ENCODE measurements at places on chromosomes 5 and 9.

DNA sequence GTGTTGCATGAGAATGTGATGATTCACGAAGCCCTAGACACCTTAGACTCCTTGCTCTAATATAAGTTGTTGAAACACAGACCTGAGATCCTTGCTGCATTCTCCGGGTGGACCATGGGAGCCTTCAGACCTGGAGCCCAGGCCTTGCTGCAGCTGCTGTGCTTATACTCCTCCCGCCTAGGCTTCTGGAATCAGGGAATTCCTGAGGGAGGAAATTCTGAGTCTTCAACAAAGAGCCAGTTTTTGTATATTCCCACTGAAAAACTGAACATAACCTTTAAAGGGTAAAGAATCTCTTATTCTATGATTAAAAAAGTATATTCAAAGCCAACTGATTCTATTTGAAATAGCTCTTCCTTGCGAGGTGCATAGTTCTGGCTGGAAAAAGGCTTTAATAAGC, 245.1 kb upstream of the ELAVL2 start:
- DNase-seq: no peak

DNA sequence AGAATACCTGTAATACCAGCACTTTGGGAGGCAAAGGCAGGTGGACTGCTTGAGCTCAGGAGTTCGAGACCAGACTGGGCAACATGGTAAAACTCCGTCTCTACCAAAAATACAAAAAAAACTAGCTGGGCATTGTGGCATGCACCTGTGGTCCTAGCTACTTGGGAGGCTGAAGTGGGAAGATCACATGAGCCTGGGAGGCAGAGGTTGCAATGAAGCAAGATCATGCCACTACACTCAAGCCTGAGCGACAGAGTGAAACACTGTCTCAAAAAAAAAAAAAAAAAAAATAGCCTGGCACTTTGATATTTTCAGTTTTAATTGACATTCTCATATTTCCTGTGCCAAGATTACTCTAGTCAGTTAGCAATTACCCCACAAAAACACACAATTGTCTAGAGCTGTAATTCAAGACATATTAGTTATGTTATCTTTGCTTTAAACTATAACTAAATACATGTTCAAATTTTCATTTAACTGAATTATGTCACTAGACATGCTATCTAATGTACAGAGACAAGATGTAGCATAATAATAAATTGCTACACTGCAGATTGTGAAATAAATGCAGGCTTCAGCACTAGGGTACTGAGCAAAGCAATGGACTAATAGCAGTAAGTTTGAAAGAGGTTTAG, 378.2 kb upstream of the GRAMD2B start:
- peak; percentile 1 for DNase-seq

DNA sequence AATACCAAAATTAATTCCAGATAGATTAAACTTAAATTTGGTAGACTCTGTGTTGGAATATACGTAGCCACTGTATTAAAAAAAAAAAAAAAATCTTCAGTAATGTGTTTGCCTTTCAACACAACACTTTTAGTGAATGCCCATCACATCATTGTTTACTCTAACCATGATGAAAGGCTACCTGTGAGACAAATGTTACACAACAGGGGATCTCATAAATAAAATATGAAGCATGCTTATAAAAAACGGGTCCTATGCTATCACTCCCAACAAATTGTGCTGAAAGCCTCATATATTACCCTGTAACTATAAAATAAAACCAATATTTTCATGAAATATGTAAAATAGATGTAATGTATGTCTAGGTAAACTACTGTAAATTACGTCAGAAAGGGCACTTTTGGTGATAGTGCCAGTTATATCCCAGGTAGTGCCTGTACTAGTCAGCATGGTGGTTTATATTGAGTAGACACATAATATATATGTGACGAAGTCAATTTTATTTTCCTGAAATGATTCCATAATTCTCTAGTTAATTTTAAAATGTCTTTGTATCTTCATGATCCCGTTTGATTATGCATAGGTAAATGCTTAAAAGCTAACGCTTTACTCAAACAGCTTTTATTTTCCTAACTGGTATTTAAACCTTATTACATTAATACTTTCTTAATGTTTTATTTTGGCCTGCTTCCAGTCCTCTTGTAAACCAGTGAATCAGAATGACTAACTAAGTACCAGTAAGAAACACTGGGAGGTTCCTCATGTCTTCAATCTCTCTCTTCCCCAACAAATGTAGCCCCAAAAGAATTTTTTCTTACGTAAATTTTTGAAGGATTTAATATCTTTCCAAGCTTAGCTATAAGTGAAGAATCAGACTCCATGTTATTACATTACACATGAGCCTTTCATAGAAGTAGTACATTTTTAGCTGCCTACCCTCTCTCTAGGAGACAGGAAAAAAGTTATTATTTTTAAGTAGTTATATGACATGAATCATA, 420.3 kb downstream of the GABRG2 start:
- DNase-seq: no peak

GRCh38 chr9:73573235-73573634, 421.6 kb downstream of the ANXA1 start:
- peak; percentile 91 for DNase-seq

GRCh38 chr9:20321423-20322082, 300.7 kb downstream of the MLLT3 start:
- DNase-seq: no peak

DNA sequence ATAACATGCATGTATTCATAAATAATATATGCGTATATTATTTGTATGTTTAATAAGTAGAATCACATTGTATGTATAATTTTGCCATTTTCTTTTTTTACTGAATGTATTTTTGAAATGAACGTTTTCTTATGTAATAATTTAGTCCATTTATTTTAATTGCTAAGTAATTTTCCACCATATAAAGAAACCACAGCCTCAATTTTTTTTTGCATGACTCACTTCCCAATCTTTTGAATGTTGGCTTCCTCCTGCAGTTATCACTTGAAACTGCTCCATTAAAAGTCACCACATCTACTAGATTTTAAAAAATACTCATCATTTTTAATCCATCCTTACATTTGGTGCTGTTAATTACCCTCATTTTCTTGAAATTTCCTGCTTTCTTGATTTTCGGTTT, 363.3 kb upstream of the MEF2C start:
- DNase-seq: no peak

DNA sequence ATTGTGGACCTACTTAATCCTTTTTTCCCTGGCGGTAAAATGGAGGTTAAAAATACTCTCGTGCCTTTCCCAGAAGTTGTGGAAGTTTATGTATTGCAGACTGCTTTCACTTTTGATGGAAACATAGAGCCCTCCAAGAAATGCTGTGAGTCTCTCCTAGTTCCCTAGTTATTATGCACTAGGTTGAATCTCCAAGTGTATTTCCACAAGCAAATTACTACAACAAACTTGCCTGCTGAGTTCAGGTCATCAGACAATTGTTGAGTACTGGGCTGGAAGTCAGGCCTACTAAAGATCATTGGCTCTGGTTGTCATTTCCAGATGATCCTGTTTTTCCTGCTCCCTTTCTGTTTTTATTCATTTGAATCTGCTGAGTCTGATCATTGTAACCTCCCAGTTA, 104.1 kb downstream of the CD180 start:
- DNase-seq: no peak

- no peak for DNase-seq
Observed at GRCh38 chr9:2723376-2724065, 6.2 kb downstream of the KCNV2 start.

DNA sequence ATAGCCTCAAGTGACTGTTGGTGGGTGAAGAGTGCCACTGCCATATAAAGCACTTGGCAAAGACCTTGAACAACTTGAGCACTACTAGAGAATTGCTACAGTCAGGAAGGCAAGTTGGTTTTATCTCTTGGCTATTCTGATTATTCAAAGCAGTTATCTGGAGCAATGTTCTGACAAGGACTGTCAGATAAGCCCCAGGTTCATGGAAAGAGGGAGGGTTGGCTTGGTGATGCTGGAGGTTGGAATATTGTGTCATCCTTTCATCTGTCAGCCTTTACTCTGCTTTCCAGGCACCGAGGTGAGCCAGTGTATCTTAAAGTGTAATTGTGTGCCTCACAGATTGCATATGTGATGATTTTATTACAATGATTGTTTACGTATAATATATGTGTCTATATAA, 548.4 kb upstream of the ZNF608 start:
- no peak for DNase-seq

GRCh38 chr5:171484460-171484899, 65.0 kb downstream of the FGF18 start:
- DNase-seq: no peak

- DNase-seq: peak; percentile 40
Observed at GRCh38 chr5:154118385-154118784, 72.1 kb upstream of the GALNT10 start.

- DNase-seq: no peak
Observed at GRCh38 chr9:13576101-13576500, 296.6 kb upstream of the MPDZ start.

DNA sequence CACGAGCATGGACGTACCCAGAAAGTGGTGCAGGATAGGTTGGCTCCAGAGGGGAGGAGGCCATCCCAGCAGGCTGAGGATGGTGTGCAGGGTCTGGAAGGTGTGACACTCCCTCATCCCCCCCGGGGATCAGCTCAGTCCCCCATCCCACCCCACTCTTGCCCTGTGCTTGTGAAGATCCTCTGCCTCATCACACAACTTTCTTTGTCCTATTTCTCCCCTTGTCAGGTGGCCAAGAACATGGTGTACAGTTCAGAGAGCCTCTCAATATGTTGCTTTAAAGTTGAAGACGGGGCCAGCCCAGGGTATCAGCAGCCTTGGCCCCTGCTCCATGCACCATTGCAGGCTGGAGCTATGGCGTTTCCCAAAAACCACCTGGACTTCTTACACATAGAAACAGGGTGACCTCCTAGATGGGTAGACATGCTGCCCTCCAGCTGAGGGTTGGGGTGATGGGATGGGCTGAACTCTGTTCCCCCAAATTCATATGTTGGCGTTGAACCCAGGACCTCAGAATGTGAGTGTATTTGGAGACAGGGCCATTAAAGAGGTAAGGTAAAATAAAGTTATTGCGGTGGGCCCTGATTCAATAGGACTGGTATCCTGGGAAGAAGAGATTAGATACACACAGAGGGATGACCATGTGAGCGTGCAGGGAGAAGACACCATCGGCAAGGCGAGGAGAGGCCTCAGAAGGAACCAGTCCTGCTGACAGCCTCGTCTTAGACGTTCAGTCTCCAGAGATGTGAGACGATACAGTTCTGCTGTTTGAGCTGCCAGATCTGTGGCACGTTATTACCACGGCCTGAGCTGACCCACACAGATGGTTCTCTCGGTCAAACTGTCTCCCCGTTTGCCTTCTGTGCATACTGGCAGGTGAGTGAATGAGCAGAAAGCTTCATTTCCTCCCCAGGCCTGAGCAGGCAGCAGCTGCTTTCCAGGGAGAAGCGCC, 272.5 kb downstream of the GADD45G start:
- DNase-seq: no peak

DNA sequence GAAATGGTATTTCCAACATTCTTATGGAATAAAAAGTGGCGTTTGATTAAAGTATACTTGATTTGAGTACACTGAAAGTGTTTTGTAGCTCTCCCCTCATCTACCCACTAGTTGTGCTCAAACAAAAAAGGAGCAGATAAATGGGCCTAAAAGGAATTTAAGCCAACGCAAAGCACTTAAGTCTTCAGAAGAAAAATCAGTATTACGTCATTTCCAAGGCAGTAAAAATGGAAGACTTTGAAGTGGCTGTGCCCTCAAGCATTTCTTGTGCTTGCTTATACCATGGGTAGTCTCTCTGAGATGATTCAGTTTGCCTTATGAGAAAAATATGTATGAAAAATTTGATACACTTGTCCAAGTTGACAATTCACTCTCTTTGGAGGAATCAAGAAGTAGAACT, 279.9 kb upstream of the CD180 start:
- DNase-seq: no peak

GRCh38 chr9:128286440-128286839, 10.4 kb downstream of the SWI5 start:
- DNase-seq: no peak

DNA sequence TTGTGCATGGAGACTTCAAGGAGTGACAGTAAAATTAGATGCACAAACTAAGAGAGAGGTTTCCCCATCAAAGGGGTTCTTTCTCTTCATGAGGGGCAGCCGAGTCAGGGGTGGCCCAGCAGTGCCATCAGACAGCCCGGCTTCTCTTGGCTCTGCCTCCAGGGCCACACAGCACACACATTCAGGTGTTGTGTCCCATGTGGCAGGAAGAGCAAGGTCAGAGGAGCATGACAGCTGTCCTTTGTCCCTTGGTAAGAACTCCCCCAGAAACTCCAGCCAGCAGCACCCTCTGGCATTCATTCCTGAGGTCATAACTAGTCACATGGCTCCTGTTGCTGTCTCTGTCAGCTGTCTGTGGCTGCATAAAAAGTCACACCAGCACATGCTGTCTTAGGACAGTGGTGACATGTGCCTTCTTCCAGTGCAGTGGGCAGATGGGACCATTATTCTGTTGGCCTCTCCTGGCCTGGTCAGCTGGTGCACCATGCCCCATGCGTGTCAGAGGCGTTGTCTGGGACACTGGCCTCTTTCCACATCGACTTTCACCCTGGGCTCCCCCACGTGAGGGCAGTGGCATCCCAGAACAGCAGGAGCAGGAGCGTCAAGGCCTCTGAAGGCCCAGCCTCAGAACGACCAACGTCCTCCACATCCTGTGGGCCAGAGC, 78.4 kb upstream of the OTULINL start:
- no peak for DNase-seq

GRCh38 chr5:60843936-60844905, at the start of gene ELOVL7:
TSS of gene ELOVL7 (minus strand) at chr5:60844269. CDS start at chr5:60787397, 56,872 bp downstream.
- peak; percentile 61 for DNase-seq

- DNase-seq: no peak
Observed at GRCh38 chr5:55363856-55364255, 56.1 kb downstream of the MTREX start.

DNA sequence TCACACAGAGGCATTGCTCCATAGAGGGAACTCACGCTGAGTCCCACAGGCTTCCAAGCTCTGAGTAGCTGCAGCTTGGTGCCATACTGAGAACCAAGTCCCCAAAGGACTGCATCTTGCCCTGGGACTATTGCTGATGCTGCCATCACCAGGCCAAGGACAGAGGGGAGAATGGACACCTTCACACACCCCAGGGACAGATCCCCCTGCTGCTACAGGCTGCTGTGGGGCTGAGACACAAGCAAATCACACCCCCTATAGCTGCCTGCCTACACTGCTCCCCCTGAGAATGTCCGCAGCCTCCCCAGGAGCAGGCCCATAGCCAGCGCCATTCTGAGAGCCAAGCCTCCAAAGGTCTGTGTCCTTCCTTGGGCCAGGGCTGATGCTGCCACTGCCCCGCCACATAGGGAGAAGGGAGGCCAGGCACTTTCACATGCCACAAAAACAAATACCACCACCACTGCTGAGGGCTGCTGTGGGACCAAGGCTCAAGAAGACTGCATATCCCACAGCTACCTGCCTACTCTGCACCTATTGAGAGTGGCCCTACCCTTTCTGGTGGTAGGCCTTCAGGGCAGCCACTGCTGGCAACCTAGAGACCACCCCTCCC, 81.5 kb downstream of the SYK start:
- DNase-seq: no peak

GRCh38 chr5:155309021-155309746, 295.6 kb downstream of the KIF4B start:
- DNase-seq: peak; percentile 53

DNA sequence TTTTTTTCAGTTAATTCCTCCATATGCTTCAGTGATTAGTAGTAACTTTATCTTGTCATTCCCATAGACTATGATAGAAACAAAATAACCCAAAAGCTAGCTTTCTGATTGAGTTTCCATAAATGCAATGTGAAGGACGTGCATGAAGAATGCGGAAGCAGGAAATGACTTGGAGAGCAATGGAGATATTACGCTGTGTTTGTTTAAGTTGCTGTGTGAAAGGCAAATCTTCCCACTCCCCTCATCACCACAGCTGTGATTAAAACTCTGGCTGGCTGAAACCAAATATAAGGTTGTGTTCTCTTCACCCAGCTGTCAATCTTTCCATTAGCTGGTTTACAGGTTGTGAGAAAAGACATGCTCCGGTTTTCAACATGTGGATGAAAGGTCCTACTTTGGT, 83.9 kb downstream of the NR2F1-AS1 start:
- no peak for DNase-seq
